Activated CD4-positive, alpha-beta T cell treated with anti-CD3 and anti-CD28 coated beads, Interleukin-2, amount 10 ng/mL, durations not matched to agents 7 days and 5 days (primary cell): ENCODE measurements at places on chromosomes 11 and 22.

DNA sequence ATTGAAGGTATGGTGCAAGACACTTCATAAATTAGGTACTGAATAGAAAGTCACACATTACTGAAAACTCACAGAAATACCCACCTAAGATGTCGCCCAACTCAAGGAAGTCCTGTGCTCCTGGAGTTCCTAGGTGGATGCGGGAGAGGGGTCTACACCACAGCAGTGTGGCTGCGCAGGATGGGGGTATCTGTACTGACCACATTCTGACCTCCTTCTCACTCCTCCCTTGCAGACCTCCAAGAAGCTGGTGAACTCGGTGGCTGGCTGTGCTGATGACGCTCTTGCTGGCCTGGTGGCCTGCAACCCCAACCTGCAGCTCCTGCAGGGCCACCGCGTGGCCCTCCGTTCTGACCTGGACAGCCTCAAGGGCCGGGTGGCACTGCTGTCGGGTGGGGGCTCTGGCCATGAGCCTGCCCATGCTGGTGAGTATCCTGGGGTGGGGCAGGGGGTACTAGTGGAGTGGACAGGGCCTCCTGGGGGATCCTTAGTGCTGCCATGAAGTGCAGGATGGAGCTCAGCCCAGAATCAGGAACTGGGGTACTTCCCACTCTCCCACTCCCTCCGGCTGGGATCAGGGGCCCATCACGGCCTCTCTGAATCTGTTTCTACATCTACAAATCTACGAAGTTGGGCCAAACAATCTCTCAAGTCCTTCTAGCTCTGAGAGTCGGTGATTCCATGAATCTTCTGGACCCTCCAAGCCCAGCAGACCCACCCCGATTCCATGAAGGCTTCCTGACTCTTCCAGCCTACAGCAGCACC, 4.9 kb downstream of the TKFC start:
- no peak for DNase-seq

GRCh38 chr11:61460474-61460881, 30.6 kb downstream of the SDHAF2 start:
- no peak for DNase-seq

GRCh38 chr11:3135481-3136440, 29.3 kb downstream of the OSBPL5 start:
- no peak for DNase-seq

DNA sequence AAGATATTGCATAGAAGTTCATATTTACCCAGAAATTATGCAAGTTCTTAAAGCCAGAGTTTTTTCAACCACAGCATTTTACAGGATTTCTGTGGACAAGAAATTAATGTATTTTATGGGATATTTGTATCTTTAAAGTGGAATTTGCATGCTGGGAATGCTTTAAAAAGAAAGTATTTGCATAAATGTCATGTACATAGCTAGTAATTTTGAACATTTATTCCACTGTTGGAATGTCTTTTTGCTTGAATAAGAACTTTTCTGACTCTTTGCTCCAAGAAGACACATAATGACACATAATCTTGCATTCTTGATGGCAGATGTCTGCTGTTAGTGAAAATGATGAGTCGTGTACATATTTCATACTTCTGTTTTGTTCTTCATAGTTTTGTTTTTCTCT, 66.6 kb downstream of the ATXN10 start:
- DNase-seq: no peak

DNA sequence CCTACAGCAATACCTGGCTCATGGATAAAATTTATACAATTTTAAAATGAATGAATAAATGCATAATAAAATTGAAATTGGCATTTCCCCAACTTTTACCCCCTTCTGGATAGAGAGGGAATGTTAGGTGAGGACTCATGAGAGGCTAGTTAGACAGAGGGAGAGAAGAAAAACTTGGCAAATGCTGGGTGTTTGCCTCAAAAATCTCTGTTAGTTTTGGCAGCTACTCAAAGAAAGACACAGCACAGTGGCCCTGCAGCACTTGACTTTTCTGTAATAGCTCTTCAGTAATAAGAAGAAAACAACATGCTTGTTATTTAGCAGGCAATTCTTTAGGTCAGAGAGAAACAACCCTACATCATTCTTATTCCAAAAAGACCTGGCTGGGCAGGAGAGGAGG, 20.7 kb upstream of the IZUMO1R start:
- DNase-seq: no peak

- DNase-seq: no peak
These were observed 67.1 kb downstream of the SLC1A2 start for GRCh38 chr11:35352077-35352888.

DNA sequence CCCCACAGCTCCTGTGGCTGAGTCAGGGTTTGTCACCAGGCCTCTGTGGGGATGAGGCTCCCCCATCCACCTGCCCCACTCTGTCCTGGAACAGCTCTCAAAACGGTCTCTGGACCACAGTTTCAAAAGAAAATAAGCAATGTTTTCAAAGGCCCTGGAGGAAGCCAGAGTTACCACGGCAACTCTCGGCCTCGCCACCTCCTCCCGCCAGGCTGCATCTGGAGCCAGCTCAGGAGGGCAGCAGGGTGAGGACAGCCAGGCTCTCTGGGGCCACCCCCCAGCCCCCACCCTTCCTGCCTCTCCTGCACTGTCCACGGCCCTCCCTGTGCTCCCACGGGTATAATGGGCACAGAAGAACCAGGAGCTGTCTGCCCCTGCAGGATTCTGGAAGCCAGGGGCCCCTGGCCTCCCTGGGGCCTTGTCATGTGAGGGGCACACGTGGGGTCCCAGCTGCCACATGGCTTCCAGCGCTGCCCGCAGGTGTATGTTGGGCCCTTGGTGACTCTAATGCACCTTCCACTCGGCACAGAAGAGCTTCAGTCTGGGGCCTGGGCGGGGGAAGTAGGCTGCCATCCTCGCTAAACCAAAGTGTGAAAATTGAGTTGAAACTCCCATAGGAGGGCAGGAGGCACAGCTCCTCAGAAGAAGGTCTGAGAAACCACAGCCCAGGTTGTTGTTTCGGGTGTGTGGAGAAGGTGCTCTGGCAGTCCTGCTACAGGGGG, 10.3 kb downstream of the CD81 start:
- DNase-seq: peak; percentile 35

DNA sequence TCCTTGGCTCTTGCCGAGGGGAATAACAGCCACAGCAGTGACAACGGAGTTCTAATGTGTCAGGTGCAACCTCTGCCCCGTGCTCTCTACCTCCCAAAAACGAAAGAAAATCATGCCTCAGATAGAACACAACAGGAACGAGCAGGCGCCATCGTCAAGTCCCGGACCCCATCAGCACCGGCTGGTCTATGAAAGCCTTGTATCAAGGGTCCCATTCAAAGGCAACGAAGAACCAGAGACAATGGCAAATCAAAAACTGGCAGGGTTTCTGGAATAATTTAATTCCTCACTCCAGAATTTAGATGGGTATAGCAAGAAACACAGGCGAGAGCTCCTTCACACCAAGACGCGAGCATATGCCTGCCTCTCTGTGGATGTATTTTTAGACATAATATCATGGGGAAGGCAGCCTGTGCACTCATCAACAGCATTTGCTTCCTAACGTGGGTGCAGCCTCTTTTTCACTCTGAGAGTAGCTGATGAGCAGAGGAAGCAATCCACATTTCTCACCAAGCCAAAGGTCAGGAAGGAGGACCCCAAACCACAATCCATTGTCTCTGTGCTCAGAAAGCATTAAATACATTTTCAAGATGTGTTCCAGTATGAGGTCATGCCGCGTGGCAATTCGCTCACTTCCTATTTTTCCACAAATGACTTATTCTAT, 193.4 kb upstream of the BLID start:
- DNase-seq: no peak

GRCh38 chr22:30289980-30290313, 642 bp upstream of the CASTOR1 start:
- no peak for DNase-seq

DNA sequence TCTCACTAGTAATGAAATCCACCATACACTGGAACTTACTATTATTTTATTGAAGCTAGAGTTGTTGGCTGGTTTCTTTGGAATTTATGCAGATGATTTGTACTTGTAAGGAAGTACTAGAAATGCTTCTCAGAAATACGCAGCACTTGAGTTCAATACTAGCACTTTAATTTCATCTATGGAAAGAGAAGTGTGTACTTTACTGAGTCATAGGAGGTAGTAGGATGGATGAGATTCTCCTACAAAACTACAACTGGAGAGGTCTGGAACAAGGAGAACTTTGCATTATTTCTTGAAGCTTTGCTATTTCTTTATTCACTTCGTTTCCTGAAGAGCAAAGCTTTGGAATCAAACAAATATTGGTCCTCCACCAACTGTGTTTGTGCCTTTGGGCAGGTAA, 44.1 kb upstream of the CCDC90B start:
- no peak for DNase-seq

DNA sequence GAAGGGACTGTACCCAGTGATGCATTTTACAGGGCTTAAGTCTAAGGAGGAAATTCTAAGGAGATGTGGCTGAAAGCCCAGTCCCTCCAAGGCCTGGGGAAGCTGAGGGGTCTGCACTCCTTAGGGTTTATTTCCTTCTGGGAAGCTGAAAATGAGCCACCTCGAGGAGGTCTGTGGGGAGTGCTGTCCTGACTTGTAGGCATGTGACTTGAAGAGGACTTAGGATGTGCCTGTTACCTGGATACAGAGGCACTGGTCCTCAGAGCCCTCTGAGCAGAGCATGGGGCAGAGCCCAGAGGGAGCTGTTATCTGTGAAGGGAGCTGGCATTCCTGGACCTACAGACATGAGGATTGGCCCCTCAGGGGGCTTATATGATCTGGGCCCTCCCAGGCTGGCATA, 77.1 kb downstream of the TP53I11 start:
- no peak for DNase-seq

DNA sequence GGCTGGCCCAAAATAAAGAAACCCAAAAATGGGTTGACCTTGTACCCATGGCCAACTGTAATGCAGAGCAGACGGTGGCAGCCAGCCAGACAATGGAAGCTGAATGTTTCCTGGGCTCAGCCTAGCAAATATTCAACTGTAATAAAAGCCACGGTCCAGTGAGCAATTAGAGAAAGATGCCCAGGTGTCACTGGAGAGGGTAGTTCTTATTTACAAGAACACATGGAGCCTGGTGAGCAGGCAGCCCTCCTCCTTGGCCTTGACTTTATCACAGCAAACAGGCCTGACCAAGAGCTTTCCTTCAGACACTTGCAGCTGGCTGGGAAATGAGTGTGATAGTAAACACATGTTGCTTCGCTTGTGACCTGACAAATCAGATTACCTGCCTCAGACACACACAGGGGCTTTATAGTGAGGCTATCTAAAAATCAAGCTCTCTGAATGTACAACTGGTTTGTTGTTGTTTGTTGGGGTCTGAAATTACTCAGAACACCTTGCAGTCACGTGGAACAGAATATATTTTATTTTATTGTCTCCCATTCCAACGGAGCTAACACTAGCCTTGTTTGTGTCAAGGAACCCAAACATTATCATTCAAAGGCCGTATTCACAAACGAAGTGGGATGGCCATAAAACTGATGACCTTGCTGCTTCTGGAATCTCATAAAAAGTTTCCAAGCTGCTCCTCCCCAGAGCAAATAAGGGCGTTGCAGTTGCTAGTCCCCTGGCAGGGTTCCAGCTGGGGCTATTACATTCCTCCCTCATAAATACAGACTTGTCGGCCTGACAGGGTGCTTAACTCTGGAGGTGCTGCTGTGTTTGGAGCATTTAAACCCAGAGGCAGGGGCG, 161.1 kb downstream of the BBOX1 start:
- no peak for DNase-seq

DNA sequence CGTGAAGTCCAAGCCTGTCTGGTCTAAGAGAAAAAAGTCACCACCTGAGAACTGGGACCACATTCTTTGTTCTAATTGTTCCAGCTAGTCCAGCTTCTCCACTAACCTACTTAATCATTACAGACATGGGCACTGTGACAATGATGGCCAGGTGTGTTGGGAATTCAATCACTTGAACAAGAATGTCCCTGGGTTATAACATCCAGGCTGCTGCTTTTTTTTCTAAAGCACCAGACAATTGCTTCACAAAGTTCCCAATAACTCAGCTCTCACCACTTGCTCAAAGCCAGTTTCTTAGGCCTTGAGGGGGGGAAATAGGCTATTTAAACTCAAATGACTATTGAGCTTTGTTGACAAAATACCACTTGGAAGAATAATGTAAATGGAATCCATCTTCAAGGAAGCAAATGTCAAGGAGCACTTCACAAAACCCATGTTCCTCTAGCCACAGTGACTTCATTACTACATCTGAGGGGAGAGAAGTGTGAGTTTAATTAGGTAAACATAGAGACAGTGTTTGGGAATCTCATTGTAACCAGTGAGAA, 80.3 kb downstream of the ME3 start:
- DNase-seq: no peak

DNA sequence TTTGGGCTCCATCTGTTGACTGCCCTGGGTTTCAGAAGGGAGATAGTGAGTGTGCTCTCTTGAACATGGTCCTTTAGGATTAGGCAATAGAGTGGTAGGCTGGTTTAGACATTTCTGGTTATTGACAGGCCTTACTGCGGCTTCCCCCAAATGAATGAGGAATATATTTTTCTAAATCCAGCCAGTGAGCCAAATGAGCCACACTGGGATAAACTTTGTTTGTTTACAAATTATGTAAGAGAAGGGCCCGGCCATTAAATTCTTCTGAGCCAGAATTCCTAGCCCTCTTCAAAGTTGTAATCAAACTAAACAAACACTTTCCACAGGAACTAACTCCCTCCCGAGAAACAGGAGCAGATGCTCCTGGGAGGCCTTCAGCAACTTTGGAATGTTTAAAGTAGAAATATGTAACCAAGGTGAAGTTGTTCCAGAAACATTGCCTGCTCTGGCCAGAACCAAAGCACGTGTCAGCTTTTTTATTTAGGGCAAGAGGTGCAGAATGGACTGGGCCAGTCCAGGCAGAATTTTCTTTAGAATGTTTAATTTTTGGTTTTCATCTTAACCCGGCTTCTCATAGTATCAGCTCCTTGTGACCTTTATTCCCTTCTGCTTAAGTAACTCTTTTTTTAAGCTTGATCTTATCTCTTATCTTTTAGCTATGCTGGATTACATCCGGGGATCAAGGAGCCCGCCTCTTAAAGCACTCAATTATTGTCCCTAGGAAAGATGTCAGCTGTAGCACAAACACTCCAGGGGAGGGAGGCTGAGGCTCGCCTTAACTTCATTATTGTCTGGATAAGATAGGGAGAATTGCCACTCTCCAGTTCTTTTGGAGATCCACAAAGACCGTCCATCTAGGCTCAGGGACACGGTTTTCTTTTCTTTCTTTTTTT, 28.7 kb downstream of the ZNRF3 start:
- no peak for DNase-seq
